ENCODE measurements at places on chromosomes 3 and 15.

DNA sequence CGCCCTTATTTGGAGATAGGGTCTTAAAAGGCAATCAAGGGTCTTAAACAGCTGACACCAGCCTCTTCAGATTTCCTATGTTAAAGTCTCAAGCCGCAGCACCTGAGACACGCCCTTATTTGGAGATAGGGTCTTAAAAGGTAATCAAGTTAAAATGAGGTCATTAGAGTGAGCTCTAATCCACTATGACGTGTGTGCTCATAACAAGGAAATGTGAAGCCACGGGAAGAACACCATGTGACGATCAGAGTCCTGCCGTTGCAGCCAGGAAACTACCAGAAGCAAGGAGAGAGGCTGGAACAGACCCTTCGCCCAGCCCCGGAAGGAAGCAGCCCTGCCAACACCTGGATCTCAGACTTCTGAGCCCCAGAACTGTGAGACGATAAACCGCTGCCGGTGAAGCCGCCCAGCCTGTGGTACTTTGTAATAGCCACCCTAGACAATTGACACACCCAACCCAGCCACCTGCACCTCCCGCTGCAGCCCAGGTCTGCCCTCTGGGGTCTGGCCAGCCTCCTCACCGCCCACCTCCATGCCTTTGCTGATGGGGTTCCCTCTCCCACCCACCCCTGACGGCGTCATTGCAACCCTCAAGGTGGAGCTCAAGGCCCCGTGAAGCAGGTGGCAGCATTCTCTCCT lies 137.9 kb downstream of the MEGF11 start:
- no peak for DNase-seq

DNA sequence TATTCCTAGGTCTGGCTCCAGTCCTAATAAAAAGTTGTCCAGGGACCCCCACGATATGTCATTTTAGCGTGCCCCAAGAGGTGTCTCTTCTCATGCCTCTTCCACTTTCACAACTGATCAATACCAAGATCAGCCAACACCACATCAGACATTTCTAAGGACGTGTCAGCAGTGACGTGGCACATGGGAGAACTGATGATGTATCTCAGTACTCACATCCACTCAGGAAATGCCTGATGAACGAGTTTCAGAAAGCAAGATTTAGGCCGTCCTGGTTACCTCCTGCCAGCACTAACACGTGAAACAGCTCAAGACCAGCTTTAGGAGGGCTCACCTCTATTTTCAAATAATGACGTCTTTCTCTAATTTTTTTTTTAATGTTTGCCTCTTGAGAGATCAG lies 19.6 kb downstream of the VGLL4 start:
- no peak for DNase-seq

DNA sequence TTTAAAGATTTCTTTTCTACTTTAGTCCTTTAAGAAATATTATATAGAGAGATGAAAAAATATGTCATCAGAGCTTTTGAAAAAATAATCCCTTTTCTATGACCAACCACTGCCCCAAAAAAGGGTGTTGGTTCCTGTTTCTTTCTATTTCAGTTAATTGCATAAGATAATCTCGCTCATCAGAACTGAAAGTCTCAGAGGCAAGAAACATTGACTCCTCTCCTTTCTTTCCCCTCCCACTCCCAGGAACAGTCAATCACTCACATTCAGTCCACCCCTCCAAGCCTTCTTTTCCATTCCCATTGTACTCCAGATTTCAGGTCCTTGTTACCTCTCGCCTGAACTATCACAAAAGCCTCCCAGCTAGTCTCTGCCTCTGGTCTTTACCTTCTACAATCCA lies 153.7 kb upstream of the ABI3BP start:
- no peak for DNase-seq

- DNase-seq, result no peak
These were observed 90.7 kb upstream of the MEF2A start for GRCh38 chr15:99474909-99475753.

- DNase-seq, result no peak
These were observed 52.7 kb upstream of the SPTSSB start for GRCh38 chr3:161423911-161424522.

DNA sequence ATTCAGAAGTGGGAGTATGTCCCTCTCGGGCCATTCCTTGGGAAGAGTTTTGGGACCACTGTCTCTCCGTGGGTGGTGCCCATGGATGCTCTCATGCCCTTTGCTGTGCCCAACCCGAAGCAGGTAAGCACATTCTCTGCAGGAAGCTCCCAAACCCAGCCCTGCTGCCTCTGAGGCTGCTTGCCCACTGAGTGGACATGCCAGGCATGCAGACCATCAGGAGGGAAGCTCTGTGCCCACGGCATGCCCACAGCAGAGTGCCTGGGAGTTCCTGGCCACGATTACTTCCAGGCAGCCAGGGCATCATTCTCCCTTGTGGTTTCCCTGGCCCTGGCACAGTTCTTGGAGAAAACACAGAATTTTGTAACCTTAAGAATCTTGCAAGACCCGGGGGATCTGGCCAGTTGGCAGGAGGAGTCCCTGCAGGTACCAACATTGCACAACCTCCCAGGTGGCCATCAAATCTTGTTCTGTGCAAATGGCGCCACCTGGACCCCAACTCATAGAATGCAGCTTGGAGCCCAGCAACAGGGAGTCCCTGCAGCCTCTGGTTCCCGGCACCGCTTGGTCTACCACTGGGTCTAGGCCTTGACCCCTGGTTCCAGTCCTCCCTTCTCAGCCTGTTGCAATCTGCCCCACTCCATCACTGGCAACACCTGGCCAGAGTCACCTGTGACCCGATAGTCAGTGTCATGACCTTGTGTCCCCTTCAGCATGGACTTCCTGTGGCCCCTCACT lies 20.4 kb downstream of the FAH start:
- peak; percentile 86 for DNase-seq

GRCh38 chr3:14921034-14921616 lies 26.3 kb upstream of the NR2C2 start:
- DNase-seq, result peak; percentile 90

GRCh38 chr3:36924744-36925521 lies 19.9 kb downstream of the TRANK1 start:
- DNase-seq, result no peak

DNA sequence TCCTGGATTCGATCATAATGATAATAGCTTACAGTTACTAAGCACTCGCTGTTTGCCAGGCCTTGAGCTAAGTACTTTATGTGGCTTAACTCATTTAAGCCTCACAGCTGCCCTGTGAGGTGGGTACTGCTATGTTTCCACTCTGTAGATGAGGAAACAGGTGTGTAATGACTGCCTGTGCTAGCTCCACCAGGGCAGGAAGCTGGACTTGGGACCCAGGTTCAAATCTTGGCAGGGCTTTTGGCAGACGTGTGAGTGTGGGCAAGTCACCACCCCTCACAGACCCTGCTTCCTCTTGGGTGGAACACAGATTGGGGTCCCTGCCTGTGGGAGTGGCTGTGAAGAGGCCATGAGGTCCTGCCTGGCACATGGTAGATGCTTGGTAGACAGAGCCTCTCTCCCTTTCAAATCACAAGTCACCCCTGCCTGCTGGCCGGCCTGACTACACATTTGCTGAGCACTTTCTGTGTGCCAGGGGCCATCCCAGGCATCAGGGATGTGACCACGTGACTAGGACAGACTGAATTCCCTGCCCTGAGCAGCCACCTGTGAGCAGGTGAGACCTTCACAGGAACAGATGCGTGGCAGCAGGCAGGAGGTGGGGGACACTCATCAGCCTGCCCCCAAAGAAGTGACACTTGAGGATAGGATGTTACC lies 3.7 kb downstream of the EFCC1 start:
- no peak for DNase-seq

DNA sequence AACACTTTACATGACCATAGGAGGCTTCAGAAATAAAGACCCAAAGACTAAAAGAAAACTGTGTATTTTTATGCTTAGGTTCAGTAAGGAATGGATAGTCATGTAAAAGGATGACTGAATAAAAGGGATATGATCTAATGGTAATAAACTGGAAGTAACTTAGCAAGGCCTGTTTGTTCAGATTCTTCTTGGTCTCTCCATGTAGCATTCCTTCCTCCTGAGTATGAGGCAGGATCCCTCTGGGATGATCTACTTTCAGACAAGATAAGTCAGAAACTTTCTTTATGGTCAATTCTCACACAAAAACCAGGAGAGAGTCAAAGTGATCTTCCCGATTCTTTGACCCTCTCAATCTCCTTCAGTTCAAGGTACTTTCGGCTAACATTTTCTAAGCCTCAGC lies 340.8 kb upstream of the DCBLD2 start:
- no peak for DNase-seq

DNA sequence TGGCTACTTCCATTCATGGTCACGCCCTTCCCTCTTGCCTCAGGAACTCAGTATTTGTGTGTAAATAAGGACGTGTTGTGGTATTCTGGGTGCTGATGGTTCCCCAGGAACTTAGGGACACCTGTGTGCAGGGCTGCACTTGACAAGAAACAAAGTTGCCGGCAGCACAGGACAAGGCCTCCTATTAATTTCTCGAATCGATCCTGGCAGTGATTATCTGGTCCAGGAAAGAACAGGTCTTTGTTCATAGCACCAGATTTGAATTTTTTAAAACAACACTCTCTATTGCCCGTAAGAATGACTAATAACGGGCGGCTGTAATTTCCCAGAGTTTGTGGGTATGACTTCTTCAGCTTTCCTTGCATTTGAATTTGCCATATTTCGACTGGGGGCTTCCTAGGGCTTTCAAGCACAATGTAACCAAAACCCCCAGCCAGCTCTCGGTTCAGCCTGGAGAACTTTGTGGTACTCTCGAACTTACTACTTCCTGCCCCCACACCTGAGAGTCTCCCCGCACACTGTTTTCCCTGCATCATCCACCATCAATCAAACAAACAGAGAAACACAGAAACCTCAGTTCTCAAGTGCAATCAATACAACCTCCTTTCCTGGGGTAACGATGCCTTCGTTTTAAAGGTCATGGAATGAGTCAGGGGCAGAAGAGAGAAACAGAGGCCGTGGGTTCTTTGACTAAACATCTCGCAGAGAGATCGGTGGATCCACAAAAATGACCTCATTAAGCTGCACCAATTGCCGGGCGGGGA lies 241.7 kb upstream of the ICE2 start:
- no peak for DNase-seq

DNA sequence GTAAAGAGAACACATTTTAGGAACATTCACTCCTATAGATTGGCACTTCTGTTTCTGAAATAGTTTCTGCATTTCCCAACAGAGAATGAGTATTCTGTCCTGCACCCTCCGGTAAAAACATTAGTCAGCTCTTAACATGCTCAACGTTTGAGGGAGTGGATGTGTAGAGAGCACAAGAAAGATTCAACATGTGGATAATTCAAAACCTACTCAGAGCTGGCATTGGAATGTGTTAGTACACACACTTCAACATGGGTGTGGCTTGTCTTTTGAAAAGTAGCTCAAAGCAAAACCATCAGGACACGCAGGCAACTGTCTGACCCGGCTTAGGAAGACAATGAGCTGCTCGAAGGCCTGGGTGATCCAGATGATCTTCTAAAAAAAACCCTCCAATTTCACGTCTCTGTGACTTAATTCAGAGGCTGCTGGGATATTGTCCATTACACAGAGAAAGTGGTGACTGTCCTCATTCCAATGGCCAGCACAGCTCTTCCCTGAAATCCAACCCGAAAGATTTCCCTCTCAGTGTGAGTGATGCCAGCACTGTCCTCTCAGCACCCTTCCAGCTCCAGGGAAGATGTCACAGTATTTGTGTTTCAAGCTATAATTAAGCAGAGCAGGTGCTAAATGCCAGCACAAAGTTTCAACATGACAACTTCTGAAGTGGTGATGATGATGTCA lies 18.1 kb downstream of the FBN1 start:
- DNase-seq, result no peak

DNA sequence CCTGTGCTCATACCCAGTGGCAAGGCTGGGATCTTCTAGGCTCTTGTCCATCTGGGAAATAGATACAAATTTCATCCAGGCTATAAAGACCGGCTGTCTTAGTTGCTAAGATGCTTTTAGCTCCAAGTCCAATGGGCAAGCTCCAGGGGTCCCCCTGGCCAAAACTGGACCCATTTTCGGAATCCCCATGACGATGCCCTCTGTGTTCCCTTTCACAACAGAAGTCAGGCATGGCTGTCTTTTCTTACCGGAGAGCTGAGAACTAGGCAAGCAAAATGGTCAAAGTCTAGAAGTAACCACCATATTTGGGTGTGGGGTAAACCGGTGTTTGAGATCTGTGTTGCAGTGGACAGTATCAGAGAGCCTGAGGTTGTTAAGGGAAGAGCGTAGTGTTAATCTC lies 1.0 kb downstream of the GLYCTK start:
- no peak for DNase-seq

DNA sequence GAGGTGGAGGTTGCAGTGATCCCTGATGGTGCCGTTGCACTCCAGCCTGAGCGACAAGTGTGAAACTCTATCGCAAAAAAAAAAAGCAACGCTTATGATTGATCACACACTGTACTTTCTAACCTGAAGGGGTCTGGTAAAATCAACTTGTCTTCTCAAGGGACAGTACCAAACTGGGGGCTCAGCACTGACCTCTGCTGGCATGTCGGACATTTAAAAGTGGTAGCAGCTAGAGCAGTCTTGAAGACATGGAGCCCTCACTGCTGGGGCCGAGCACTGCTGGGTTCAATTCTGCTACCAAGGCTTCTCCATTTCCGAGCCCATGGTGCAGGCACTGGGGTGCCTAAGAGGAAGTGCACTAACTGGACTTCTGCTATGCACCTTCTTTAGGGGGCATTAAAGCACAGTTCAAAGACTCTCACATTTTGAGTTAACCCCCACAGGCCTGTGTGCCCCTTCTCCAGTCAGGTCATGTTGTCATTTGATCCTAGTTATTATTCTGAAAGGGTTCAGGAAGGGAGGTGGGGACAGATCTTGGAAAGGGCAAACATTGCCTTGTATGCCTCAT lies 26.4 kb upstream of the LAMP3 start:
- peak; percentile 50 for DNase-seq

- no peak for DNase-seq
These were observed 1.7 kb downstream of the ITPR1 start for GRCh38 chr3:4494895-4495264.

DNA sequence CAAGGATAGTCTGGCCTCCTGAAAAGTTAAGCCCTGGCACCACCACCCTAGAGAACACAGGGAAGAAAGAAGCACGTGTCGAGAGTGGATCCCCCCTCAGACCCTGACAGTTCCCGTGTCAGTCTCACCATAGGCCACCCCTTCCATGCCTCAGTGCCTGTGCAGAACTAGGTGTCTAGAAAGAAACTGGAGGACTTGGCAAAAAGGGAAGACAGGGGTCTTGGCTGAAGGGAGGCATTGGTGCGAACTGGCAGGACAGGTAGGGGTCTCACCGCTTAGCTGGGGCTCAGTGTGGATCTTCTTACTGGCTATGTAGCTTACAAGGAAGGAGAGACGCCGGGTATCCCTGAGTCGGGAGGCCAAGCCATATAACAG lies 518 bp downstream of the QARS1 start:
- DNase-seq, result no peak

DNA sequence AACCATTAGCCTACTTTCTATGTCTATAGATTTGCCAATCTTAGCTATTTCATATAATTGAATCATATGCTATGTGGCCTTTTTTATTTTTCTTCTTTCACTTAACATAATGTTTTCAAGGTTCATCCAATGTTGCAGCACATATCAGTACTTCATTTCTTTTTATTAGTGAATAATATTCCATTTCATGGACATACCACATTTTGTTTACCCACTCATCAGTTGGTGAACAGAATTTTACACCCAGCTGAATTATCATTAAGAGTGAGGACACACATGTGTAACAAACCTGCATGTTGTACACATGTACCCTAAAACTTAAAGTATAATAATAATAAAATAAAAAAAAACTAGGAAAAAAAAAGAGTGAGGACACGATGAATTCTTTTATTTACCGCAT lies 81.7 kb upstream of the C3orf80 start:
- no peak for DNase-seq

GRCh38 chr3:56192001-56192400 lies 276.3 kb downstream of the ERC2 start:
- no peak for DNase-seq

Data from thyroid gland (tissue), 4 donors.